ENCODE measurements at places on chromosomes 4 and X.
A peak's percentile ranks its signal among the peaks of the same experiment; 100 is the strongest.

DNA sequence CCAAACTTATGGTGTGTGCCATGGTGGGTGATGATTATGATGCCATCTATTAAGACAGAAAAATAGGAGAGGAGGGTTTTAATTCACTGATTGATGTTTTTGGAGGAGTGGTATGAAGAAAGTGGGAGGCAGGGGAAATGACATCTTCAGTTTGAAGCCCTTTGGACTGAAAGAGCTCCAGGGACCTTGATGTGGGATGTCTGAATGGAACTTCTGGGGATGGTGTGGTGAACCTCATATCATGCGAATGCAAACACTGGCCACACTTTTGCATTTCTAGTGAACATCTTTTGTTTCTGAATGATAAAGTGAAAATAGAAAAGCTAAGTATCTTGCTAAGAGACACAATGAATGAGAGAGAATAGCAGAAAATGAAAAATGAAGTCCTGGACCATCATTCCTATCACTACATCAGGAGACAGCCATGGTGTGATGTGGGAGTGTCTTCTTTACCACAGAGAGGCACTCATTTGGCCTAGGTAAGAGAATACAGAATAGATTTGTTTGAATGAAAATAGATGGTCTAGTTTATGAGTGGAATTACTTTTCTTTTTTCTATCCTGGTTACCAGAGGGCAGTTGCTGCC lies 123.5 kb downstream of the ZNF827 start:
- DNase-seq = no peak

DNA sequence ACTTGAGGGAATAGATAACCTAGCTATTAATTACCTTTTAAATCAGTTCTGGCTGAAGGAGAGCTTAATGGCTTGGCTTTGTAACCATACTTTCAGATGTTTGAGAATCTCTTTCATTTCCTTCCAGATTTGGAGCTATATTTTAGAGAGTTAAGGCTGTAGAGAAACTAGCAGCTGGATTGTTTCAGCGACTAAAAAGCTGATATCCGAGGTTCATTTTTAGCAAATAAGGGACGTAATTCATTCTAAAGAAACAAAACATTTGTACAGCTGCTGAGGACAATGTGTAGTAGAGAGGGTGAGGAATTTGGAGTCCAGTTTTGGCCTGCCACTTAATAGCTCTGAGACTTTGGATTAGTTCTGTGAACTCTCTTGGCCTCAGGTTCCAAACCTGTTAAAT lies 12.2 kb downstream of the OSTC start:
- no peak for DNase-seq

GRCh38 chr4:147388018-147388417 lies 92.9 kb upstream of the EDNRA start:
- DNase-seq = no peak

DNA sequence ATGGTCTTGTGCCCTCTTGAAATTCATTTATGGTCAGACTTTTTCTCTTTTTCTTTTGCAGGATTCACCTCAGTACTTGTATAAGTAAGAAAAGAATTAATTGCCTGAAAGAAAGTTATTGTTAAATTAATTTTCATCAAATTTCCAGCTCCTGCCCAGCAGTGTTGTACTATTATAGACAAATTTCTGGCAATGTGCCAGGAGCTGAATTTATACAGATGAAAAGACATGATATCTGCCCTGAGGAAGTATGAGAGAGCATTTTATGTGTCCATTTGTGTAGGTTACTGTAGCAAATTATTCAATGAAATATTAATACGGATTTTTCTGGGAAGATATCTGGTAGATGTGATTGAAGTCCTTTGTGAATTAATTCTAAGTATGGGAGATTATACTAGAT lies 2371.5 kb upstream of the TENM3 start:
- no peak for DNase-seq

DNA sequence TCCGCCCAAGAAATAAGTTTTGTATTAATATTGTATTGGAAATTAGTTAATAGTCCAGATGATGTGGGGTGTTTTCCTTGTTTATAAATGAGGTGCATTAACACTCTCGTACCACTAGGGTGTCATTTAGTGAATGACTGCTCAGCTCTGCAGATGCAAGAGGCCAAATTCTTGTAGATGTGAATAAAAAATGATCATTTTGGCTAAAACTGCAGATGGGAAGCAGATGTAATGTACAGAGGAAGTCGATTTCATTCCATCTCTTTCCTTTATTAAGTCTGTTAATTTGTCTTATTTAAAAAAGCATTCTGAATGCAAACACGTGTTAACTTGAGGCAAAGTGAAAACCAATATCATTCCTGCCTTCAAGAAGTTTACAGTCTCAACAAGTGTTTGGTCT lies 108.1 kb downstream of the DHX15 start:
- peak; percentile 43 for DNase-seq

- no peak for DNase-seq
Measured at GRCh38 chr4:17476853-17477252, 35.0 kb downstream of the QDPR start.

DNA sequence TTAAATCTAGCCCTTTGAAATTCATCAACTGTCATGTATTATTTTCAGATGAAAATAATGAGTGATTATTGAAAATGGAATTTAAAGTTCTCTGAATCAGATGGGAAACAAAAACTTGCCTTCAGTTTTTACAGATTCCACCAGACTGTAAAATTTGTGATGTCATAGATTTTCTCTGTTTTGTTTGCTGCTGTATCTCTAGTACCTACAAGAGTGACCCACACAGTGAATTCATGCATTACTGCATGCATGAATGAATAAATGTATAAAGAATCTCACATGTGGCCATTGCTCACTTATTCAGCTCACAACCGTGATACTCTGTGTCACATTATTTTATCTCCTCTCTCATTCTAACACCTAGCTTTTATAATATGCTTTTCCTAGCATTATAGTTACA lies 532.2 kb upstream of the AGA start:
- DNase-seq = no peak

GRCh38 chrX:53281963-53282695 lies 745 bp upstream of the IQSEC2 start:
- DNase-seq = no peak

DNA sequence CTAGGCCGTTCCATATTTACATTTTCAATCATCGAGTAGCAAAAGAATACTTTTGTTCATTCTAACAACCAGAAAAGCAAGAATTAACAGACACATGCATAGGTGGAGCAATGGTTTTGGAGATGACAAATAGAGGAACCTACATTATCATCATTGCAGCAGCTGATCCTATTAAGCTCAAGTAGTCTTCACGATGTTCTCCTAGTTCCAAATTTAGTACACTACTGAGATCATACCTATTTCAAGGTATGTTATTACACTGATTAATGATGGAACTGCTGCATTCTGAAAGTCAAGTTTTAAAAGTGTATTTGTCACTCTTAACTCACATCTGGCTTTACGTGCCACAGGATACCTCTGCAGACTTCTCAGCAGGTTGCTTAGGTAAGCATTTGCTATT lies 87.4 kb downstream of the ADGRA3 start:
- no peak for DNase-seq

GRCh38 chr4:112058433-112058832 lies 86.8 kb upstream of the FAM241A start:
- peak; percentile 11 for DNase-seq

GRCh38 chrX:131264053-131264452 lies 25.1 kb downstream of the IGSF1 start:
- no peak for DNase-seq

DNA sequence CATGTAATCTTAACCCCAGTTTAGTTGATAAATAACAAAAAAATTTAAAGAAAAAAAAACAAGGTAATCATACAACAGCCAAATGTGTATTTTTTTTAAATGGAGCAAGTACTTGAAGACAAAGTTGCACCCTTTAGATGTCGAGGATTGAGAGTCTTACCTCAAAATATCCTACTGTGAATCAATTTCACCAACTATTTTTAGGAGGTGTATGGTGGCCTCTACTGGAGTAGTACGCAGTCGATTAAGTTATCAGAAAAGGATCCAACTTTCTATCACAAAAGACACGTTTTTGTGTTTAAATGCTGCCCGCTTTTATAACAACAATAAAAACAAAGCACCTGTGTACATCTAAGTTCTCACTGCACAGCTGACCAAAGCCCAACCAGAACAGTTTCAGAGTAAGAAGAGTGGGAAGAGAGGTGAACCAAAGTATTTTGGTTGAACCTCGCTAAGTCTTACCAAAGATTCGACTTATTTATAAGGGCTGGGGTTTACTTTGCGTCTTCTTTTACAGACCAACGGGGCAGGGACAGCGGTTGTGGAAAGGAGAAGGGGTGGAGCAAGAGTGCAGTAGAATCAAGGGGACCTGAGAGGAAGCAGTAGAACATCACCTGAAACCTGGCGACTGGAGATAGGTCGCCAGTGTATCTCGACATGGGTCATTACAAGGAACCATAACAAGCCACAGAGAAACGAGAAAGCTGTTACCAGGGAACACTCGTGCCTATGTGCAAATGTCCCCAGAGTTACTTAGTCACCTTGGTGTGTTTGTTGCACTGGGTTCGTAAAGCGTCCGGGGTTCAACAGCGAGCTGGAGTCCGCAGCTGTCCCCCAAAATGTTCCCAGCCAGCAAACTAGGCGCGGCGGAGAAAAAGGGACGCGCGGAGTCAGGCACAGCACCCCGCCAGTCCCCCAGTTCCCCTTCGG lies 1.1 kb downstream of the RPS6KA6 start:
- no peak for DNase-seq

GRCh38 chrX:36963069-36963808 lies 44.9 kb upstream of the FAM47C start:
- DNase-seq = no peak

DNA sequence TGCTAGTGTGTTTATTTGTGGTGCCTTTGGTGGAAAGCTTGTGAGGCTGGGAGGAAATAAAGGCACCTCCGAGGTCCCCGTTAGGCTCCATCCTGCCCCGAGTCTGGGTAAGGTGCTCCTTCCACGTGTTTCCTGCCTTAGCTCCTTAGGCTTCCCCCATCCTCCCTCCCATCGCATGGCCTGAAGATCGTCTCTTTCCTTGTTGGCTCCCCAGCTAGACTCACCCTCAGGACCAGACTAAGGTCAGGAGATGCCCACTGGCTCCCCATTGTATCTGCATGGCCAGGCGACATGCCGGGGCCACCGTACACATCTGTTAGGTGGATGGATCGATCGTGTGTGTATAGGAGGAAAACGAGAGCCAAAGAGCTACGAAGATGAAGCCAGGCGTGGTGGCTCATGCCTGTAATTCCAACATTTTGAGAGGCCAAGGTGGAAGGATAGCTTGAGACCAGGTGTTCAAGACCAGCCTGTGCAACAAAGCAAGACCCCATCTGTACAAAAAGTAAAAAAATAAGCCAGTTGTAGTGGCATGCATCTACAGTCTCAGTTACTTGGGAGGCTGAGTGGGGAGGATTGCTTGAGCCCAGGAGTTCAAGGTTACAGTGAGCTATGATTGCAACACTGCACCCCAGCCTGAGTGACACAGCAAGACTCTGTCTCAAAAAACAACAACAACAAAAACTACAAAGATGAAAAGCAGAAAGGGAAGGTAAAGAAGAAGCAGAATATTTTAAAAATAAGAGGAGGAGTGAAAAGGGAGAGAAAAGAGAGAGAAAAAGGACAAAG lies 53.7 kb downstream of the SEPSECS start:
- no peak for DNase-seq

GRCh38 chr4:8688041-8688907 lies 95.7 kb downstream of the CPZ start:
- DNase-seq = no peak

- peak; percentile 72 for DNase-seq
Measured at GRCh38 chr4:25938787-25939186, 24.8 kb downstream of the SMIM20 start.

DNA sequence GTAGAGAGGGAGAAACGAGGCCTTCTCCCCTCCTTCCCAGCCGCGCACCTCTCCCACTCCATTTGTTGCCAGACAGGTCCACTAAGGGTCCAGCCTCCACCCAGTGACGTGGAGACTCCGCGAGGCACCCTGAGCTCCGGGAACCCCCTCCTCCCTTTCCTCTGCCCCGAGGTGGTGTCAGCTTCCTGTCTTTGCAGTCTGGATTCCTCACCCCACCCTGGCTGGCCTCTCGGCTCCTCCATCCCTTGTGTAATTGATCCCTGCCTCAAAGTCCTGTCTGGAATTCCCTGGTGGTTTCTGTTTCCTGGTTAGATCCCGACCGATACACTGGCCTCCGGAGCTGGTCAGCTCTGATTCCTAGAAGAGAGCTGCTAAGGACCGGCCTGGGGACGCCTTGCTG lies 105.9 kb upstream of the SCOC start:
- DNase-seq = no peak

- no peak for DNase-seq
Measured at GRCh38 chr4:5052726-5053425, 1.6 kb downstream of the STK32B start.

DNA sequence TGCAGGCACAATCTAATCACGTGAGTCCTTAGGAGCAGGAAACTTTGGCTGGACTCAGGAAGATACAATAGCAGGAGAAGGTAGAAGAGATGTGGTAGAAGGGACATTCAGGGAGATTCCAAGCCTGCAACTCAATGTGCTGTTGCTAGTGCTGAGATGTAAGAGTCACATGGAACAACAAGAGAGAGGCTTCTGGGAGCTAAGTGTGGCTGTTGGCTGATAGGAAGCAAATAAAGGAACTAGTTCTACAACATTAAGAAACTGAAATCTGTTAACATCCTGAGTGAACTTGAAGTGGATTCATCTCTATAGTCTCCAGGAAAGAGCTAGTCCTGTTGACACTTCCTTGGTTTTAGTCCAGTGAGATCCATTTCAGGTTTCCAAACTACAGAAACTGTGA lies 1207.4 kb downstream of the ADGRL3 start:
- DNase-seq = no peak

- no peak for DNase-seq
Measured at GRCh38 chr4:172975651-172976229, 192.9 kb upstream of the GALNT7 start.

- DNase-seq = no peak
Measured at GRCh38 chr4:106718548-106718947, 317.6 kb downstream of the DKK2 start.

- no peak for DNase-seq
Measured at GRCh38 chr4:183396227-183396637, 48.2 kb upstream of the CDKN2AIP start.

- no peak for DNase-seq
Measured at GRCh38 chrX:4935846-4936245, 1222.4 kb upstream of the PRKX start.

DNA sequence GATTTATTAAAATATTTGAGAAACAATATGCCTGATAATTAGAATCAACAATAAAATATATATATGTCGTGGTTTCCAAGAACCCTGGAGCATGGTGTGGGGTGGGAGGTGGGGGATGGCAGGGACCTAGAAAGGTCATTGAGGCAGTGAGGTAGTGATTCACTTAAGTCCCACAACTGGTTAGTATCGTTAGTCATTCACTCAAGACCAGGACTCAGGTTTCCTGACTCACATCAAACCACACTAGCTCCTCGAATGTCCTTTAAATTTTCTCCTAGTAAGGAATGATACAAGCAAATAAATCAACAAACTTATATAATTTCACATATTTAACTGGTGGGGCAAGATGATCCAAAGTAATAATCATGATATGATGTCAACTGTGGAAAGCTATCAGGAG lies 158.8 kb upstream of the AADAT start:
- no peak for DNase-seq

- no peak for DNase-seq
Measured at GRCh38 chrX:106007815-106008214, 30.7 kb downstream of the SERPINA7 start.

- DNase-seq = no peak
Measured at GRCh38 chr4:147929746-147930145, 197.9 kb downstream of the ARHGAP10 start.
